ENCODE measurements at places on chromosomes 7 and 10.

DNA sequence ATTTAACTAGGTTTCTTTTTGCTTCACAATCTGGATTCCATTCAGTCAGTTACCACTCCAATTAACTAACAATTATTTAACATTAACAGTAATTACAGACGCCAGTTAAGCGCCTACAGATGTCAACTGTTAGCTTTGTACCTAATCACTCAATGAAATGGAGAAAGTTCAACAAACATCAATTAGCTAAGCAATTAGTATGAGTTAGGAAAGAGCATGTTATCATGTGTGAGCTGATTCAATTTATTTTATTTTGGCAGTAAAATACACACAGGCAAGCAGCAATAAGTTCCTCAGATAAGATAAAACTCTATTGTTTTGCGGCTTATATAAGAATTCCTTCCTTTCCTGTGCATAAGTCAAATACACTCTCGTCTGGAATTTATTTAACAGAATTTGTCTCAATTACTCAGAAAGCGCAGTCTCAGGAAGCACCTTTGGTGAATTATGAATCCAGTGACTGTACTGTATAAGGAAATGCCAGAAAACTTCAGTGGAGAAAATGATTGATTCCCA is 427.1 kb upstream of the GALNT17 start:
- no peak for DNase-seq

DNA sequence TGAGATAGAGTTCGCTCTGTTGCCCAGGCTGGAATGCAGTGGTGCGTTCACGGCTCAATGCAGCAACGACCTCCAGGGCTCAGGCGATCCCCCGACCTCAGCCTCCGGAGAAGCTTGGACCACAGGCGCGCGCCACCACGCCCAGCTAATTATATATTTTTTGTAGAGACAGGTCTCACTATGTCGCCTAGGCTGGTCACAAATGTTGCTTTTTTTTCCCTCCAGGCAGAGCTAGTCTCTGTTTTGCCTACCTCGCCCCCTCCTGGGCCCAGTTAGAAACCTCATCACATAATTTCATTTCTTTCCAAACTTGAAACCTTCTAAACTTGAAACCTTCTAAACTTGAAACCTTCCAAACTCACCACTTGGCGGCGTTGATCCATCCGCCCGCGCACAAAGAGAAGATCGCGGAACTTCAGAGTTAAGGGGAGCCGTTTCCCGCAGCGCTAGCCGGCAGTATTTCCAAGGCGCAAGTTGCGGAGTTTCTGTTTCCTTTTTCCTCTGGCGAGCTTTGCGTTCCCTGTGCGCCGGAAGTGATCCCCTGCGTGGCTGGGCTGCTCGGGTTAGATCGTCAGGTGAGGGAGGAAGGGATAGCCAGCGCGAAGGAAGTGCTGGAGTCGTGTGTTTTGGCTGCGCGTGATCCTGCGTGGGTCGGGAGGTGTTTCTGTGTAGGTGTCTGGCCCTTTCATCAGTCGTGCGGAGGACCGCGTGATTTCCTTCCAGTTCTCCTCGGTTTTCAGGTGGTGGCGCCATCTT is at the start of gene SSBP1:
Gene SSBP1 (plus strand): TSS at position 523 of the 756 bp plus-strand sequence. CDS start 809 bp downstream, outside the sequence.
- peak; percentile 93 for DNase-seq

GRCh38 chr7:128003787-128004186 is 27.4 kb downstream of the LRRC4 start:
- no peak for DNase-seq

DNA sequence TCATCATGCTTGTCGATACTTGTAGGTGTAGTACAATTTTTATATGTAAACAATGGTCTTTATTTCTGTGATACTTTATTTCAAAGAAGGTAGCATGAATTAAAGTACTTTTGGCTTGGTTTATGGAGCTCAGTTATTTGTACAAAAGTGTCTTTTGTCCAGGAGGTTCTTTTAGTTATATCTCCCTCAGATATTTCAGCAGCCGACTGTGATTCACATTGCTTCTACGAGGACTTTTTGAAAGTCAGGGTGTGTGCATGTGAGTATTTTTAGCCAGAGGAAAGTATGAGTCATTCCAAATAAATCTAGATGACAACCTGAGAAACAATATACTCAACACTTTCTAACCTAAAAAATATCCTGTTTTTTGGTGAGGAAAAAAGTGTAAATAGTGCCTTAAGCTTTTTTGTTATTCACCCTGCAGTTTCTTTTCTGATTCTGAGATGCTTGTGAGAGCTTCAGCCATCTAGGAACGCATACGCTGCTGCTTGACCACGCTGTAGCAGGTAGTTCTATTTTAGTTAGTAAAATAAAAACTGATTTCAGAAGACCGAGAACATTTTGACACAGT is 595 bp upstream of the SUN1 start:
- DNase-seq: no peak

- DNase-seq: no peak
Measured at GRCh38 chr7:97081521-97082300, 35.8 kb upstream of the SDHAF3 start.

DNA sequence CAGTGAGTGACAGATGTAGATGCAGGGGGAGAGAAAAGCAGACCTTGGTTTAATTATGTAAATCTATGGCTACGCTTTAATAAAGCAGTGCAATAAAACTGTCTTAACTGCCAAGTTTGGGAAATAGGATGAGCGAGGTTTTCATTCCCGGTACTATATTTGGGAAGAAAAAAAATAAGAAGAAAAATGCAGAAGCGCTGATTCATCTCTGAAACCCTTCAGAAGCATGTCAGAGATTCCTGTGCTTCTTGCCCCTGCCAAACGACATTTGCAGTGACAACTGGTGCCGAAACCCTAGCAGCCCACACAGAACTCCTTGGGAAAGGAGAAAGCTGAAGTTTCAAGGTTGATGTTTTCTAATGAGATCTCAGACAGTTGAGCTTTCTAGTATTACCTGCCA is 380.7 kb downstream of the REEP3 start:
- no peak for DNase-seq

DNA sequence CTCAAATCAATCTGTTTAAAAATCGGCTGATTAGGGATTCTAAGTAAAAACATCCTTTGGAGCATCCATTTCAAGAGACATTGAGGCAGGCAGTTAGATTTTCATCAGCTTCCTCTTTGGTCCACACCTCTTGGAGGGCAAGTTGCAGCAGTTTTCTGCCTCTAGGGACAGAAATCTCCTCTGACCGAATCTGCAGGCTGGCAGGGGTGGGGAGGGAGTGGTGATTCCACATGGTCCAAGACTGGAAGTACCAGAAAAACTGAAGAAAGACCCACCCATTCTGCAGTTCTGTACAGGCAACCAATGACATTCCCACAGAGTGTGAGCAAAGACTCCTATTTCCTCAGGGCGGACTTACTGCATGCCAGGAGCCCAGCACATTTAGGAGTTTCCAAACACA is 29.0 kb downstream of the FGFBP3 start:
- no peak for DNase-seq

GRCh38 chr7:99782012-99782953 is 1.7 kb downstream of the CYP3A4 start:
- no peak for DNase-seq

All from activated CD8-positive, alpha-beta memory T cell treated with anti-CD3 and anti-CD28 coated beads for 24 hours (primary cell).